ENCODE measurements at places on chromosomes 16 and 17.

DNA sequence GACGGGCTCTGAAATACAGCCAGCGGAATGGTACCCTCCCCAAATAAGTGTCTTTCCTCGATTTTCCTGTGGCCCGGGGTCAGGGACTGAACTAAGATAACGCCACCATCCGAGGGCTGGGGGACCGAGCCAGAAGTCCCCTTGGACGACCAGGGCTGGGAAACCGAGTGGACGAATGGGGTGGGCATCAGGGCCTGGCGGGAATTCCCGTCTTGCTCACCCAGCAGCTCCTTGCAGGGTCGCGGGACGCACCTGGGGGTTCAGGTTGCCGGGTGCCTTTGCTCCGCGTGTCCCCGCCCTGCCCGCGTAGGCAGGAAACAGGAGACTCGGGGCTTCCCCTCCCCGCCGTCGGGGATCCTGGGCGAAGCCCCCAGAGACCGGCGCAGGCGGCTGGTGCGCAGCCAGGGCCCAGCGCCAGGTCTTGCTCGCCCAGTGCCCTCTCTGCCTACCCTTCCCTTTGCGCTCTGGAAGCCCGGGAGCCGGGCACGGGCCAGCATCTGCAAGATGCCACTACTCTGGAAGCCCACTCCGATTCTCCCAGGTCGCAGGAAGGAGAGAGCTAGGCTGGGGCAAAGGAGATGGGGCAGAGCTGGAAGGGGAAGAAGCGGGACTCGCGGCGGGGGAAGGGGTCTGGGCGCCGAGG is 665 bp upstream of the GRIN2C start:
- no peak for DNase-seq

GRCh38 chr16:85253084-85253941 is 141.0 kb upstream of the CIBAR2 start:
- DNase-seq: peak; percentile 77

DNA sequence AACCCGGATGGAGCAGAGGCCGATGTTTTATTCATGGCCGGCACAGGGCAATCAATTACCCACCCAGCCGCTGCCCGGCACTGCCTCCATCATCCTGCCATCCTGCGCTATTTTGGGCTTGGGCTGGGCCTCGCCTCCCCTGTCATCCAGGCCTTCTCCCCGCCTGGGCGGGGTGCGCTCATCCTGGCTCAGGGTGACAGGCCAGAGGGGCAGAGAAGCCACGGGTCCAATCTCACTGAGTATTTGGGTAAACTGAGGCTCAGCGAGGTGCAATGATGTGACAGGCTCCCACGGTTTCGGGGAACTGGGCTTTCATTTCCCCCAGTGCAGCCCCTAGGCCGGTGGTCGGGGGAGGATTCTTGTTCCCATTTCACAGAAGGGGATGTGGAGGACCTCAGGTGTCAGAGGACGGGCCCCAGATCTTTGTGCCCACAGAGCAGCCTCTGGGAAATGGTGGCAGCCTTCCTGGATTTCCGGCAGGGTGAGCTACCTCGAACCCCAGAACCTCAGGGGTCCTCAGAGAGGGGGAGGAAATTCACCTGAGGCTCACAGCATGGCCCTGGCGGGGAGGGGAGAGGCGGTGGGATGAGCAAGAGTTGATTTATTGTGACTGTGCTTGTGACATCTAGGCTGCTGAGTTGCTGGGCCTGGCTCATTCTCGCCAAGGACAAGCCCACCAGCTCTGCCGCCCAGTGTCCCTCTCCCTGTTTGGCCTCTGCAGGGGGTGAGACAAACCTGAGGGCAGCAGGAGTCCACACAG is 23.8 kb upstream of the KCNJ12 start:
- no peak for DNase-seq

DNA sequence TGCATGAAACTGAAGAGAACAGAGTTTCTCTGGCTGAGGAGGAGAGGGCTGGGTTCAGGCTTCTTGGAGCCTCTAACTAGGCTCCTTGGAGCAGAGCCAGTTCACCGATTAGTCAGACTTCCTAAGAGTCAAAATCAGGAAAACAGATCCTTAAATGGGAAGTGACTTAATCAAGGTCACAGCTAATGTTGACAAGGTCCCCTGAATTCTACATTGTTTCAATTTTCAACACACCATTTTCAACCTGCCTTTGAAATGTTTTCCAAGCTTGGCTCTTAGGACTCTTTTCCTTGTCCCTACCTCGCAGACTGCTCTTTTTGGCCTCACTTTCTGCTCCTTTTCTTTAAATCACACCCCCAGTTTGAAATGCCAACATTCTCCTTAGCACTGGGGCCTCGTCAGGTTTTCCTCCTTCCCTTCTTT is 16.3 kb downstream of the MYL4 start:
- DNase-seq: peak; percentile 61

DNA sequence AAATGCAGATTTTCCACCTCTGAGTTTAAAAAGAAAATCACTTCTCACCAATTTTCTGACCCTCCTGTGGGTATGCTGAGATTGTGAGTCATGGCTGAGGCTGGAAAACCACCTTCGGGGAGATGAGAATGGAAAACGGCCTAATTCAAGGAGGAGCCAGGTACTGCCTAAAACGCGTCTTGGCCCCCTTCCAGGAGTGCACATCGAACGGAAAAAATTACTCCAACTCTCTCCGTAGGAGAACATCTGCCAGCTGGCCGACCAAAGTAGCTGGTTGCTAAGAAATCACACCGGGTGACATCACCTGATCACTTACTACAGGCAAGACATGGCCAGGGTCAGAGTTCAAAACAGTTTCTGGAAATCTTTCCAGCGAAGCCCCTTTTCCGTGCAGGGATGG is 107.6 kb downstream of the ZNF423 start:
- DNase-seq: peak; percentile 86

- DNase-seq: no peak
Measured at GRCh38 chr17:4375039-4375748, 8.7 kb upstream of the UBE2G1 start.
